Central memory CD8-positive, alpha-beta T cell (primary cell): ENCODE measurements at places on chromosomes 16 and 17.

DNA sequence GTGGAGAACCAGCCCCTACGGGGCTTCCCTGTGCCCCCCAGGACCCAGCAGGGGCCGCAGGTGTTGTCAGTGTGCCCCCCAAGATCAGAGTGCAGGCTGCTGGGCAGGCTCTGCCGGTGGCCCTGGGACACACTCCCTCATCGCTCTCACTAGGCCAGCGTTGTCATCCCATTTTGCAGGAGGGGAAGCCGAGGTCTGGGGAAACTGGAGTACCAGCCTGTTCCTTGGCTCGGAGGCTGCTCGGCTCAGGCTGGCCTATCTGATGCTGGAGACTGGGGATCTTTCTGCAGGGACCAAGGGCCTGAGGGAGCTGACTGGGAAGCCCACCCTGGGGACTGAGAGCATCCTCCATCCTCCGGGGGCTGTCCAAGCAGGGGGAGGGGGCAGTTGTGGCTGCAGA, 74.2 kb upstream of the CBX4 start:
- no peak overlapping the region for H3K27ac ChIP-seq
- H3K36me3 ChIP-seq, result no peaks in the 10 kb centered on the region
- H3K4me3 ChIP-seq, result no peak overlapping the region
- no peak for DNase-seq

DNA sequence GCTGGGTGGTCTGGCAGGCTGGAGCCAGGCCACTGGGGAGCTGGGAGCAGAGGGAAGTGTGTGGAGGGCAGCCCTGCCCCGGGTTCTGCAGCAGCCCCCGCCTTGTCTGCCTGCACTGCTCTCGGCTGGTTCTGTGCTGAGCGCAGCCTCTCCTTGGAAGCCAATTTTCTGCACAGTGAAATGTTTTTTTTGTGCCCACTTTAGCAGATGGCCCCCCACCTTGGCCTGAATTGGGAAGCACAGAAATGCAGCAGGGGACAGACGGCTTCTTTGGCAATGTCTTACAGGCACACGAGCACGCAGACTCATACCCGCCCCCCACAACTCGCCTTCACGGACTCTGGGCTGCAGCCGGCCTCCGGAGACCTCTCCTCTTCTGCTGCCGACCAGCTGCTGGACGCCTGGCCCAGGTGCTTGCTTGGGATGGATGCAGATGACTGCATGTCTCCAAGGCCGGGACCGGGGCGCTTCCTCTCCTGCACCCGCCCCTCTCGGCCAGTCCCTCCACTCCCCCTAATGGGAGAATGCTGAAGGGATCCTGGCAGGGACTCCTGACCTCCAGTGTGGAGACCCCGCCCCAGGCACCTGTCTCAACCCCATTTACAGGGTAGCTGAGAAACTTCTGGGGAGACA, 14.8 kb downstream of the NPTX1 start:
- peaks cover 5% of the 10 kb centered on the region for H3K36me3 ChIP-seq
- H3K27ac ChIP-seq, result no peak overlapping the region
- no peaks in the 10 kb centered on the region for H3K4me1 ChIP-seq
- H3K27me3 ChIP-seq, result peaks cover 79% of the 10 kb centered on the region
- no peak overlapping the region for H3K4me3 ChIP-seq

- H3K36me3 ChIP-seq, result peaks cover 96% of the 10 kb centered on the region
- H3K4me1 ChIP-seq, result peaks cover 32% of the 10 kb centered on the region
- H3K27ac ChIP-seq, result no peak overlapping the region
- H3K27me3 ChIP-seq, result no peaks in the 10 kb centered on the region
- no peak for DNase-seq
These were observed 1.7 kb downstream of the PER1 start for GRCh38 chr17:8150194-8151119.

DNA sequence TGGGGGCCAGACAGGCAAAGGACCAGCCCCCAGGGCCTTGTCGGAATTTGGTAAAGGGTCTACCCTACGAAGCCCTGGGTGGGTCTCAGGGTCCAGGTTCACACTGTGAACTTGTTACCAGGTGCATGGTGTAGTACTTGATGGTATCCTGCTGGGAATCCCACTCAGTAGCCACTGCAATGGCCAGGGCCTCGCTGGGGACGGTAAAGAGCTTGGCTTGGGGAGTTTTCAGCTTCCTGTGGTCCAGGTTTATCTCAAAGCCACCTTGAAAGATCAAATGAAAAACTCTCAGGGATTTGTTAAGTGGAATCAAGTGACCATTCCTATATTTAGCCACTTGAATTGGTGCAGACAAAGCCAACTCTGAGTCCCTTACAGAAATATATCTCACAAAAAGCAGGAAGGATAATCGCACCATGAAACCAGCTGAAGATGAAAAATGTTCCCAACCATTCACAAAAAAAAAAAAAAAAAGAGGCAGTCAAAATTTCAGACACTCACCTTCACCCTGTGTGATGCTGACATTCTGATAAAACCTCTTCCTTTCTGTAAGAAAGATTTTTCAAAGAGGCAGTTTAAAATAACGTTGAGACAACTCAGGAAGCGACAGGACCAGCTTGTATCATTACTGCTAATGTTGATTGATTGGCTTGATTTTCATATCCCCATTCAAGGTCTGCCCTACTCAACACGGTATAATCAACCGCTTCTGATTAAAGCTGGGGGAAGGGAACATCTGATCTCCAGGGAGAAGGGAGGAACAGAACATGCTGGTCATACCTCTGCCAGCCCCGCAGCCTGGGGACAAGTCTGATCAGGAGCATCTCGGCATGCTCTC, 10.6 kb downstream of the ATPAF2 start:
- no peaks in the 10 kb centered on the region for H3K27me3 ChIP-seq
- H3K4me3 ChIP-seq, result no peak overlapping the region
- no peak for DNase-seq
- H3K36me3 ChIP-seq, result peaks cover 13% of the 10 kb centered on the region
